ENCODE measurements at places on chromosomes 5 and 9.

GRCh38 chr5:66671305-66671704 is 75.1 kb downstream of the MAST4 start:
- no peaks in the 10 kb centered on the region for H3K4me1 ChIP-seq
- H3K4me3 ChIP-seq, result no peak overlapping the region
- H3K27ac ChIP-seq, result no peak overlapping the region
- H3K36me3 ChIP-seq, result no peaks in the 10 kb centered on the region
- DNase-seq, result no peak

GRCh38 chr9:35659340-35659739 is 1.2 kb downstream of the CCDC107 start:
- peak overlapping the region; percentile 85 for H3K4me3 ChIP-seq
- H3K4me1 ChIP-seq, result peaks cover 61% of the 10 kb centered on the region
- peak overlapping the region; percentile 99 for H3K27ac ChIP-seq
- H3K36me3 ChIP-seq, result peaks cover 11% of the 10 kb centered on the region
- no peaks in the 10 kb centered on the region for H3K27me3 ChIP-seq

- H3K27me3 ChIP-seq, result peaks cover 4% of the 10 kb centered on the region
- no peaks in the 10 kb centered on the region for H3K4me1 ChIP-seq
- no peak overlapping the region for H3K27ac ChIP-seq
- no peaks in the 10 kb centered on the region for H3K36me3 ChIP-seq
Observed at GRCh38 chr5:74143151-74143550, 497.4 kb downstream of the ENC1 start.

GRCh38 chr9:37413311-37413710 is 9.2 kb upstream of the GRHPR start:
- H3K4me1 ChIP-seq, result peaks cover 19% of the 10 kb centered on the region
- DNase-seq, result no peak
- H3K27ac ChIP-seq, result no peak overlapping the region
- H3K27me3 ChIP-seq, result no peaks in the 10 kb centered on the region
- H3K4me3 ChIP-seq, result no peak overlapping the region

GRCh38 chr9:114178756-114179450 is 23.6 kb downstream of the COL27A1 start:
- DNase-seq, result no peak
- H3K36me3 ChIP-seq, result no peaks in the 10 kb centered on the region
- H3K4me1 ChIP-seq, result no peaks in the 10 kb centered on the region
- no peak overlapping the region for H3K27ac ChIP-seq

- no peaks in the 10 kb centered on the region for H3K36me3 ChIP-seq
- no peak overlapping the region for H3K4me3 ChIP-seq
Observed at GRCh38 chr9:117412006-117412715, 2.7 kb downstream of the ASTN2 start.

DNA sequence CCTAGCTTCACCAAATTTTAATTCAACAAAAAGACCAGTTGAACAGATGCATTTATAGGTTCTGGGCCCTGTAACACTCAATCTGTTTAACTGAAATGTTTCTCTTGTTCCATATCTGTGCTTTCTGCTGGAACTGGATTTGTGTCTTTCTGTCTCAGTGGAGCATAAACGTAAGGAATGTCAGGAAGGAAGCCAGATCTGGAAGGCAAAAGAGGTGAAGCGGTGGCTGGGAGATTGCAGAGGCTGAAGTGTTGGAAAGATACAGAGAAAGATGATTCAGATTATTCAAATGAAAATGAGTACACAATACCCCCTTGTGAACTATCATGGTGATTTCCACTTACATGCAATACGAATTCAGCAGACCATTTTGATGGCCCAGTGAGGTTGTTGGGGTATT is 406.8 kb downstream of the BRINP1 start:
- H3K36me3 ChIP-seq, result no peaks in the 10 kb centered on the region
- DNase-seq, result no peak
- H3K27me3 ChIP-seq, result no peaks in the 10 kb centered on the region
- H3K4me3 ChIP-seq, result no peak overlapping the region
- no peaks in the 10 kb centered on the region for H3K4me1 ChIP-seq
- H3K27ac ChIP-seq, result no peak overlapping the region

- H3K27ac ChIP-seq, result no peak overlapping the region
- H3K4me1 ChIP-seq, result no peaks in the 10 kb centered on the region
- no peak overlapping the region for H3K4me3 ChIP-seq
- no peaks in the 10 kb centered on the region for H3K27me3 ChIP-seq
Observed at GRCh38 chr5:40981420-40981819, 72.1 kb downstream of the C7 start.

- peak overlapping the region; percentile 99 for H3K27ac ChIP-seq
- DNase-seq, result peak; percentile 85
- H3K4me1 ChIP-seq, result peaks cover 38% of the 10 kb centered on the region
- no peaks in the 10 kb centered on the region for H3K36me3 ChIP-seq
Observed at GRCh38 chr5:42951293-42951840, 88.8 kb downstream of the ANXA2R start.

- no peak for DNase-seq
- no peaks in the 10 kb centered on the region for H3K27me3 ChIP-seq
- no peaks in the 10 kb centered on the region for H3K4me1 ChIP-seq
- no peak overlapping the region for H3K4me3 ChIP-seq
- H3K36me3 ChIP-seq, result no peaks in the 10 kb centered on the region
- no peak overlapping the region for H3K27ac ChIP-seq
Observed at GRCh38 chr5:32777733-32778132, 66.6 kb downstream of the NPR3 start.

DNA sequence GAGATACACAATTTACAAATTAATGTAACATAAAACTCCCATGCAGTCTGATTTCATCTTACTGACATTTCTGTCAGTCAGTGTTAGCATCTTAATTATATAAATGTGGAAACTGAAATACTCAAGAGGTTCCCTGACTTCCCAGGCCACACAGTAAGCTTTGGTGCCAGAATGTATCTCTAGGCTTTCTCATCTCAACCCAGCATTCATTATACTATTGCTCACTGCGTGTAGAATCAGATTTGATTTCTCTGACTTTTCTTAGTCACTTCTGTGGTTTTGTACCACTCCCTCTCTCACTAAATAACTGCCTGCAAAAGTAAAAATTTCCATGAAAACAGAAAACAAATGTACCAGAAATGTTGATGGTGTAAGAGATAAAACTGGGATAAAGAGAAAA is 31.7 kb upstream of the CDKN2B start:
- H3K4me1 ChIP-seq, result no peaks in the 10 kb centered on the region
- H3K4me3 ChIP-seq, result no peak overlapping the region
- H3K27me3 ChIP-seq, result no peaks in the 10 kb centered on the region
- no peak for DNase-seq

DNA sequence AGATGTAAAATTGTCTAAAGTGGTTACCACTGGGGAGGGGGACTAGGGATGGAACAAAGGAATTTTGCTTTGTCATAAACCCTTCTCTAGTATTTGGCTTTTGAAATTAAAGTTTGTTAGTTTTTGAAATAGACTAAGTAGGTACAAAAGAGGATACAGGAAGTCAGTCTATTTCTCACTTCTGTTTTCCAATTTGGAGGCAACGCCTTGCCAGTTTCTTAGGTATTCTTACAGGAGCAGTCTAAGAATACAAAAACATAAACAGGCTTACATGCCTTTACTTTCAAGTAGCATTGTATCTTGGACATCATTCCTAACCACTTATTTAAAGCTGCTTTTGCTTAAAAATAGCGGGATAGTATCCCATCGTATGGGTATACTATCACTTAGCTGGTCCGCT is 34.4 kb downstream of the ALG2 start:
- H3K36me3 ChIP-seq, result no peaks in the 10 kb centered on the region
- no peak overlapping the region for H3K4me3 ChIP-seq
- DNase-seq, result no peak
- H3K27me3 ChIP-seq, result peaks cover 3% of the 10 kb centered on the region
- H3K27ac ChIP-seq, result no peak overlapping the region
- peaks cover 5% of the 10 kb centered on the region for H3K4me1 ChIP-seq

GRCh38 chr5:86623785-86624483 is 6.2 kb downstream of the COX7C start:
- peaks cover 39% of the 10 kb centered on the region for H3K36me3 ChIP-seq
- H3K27ac ChIP-seq, result no peak overlapping the region
- no peak overlapping the region for H3K4me3 ChIP-seq
- peaks cover 8% of the 10 kb centered on the region for H3K4me1 ChIP-seq

- no peak overlapping the region for H3K4me3 ChIP-seq
- peaks cover 9% of the 10 kb centered on the region for H3K4me1 ChIP-seq
- H3K27me3 ChIP-seq, result no peaks in the 10 kb centered on the region
- no peaks in the 10 kb centered on the region for H3K36me3 ChIP-seq
Observed at GRCh38 chr9:112338561-112338960, 5.1 kb upstream of the PTBP3 start.

- no peaks in the 10 kb centered on the region for H3K36me3 ChIP-seq
- no peak overlapping the region for H3K4me3 ChIP-seq
- H3K27ac ChIP-seq, result no peak overlapping the region
- no peaks in the 10 kb centered on the region for H3K27me3 ChIP-seq
- DNase-seq, result no peak
- no peaks in the 10 kb centered on the region for H3K4me1 ChIP-seq
Observed at GRCh38 chr5:107232788-107233187, 437.9 kb downstream of the EFNA5 start.

DNA sequence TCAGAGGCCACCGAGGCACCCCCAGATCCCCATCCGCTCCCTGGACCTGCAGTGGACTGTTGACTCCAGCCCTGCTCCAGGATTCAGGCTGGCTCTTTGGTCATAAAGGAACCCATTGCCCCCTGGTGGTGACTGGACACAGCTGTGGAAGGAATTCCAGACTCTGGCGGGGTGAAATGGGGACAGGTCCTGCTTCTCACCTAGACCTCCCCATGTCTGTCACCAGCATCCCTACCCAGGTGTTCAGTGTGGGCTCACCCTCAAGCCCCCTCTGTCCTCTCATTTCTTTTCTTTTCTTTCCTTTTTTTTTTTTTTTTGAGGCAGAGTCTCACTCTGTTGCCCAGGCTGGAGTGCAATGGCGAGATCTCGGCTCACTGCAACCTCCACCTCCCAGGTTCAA is 25.5 kb upstream of the STXBP1 start:
- H3K4me3 ChIP-seq, result no peak overlapping the region
- peaks cover 8% of the 10 kb centered on the region for H3K27me3 ChIP-seq
- DNase-seq, result peak; percentile 69
- no peak overlapping the region for H3K27ac ChIP-seq

GRCh38 chr9:3868012-3868411 is 342.2 kb upstream of the RFX3 start:
- no peak overlapping the region for H3K4me3 ChIP-seq
- no peak for DNase-seq
- no peaks in the 10 kb centered on the region for H3K36me3 ChIP-seq
- no peaks in the 10 kb centered on the region for H3K4me1 ChIP-seq
- H3K27ac ChIP-seq, result no peak overlapping the region
- peaks cover 3% of the 10 kb centered on the region for H3K27me3 ChIP-seq

DNA sequence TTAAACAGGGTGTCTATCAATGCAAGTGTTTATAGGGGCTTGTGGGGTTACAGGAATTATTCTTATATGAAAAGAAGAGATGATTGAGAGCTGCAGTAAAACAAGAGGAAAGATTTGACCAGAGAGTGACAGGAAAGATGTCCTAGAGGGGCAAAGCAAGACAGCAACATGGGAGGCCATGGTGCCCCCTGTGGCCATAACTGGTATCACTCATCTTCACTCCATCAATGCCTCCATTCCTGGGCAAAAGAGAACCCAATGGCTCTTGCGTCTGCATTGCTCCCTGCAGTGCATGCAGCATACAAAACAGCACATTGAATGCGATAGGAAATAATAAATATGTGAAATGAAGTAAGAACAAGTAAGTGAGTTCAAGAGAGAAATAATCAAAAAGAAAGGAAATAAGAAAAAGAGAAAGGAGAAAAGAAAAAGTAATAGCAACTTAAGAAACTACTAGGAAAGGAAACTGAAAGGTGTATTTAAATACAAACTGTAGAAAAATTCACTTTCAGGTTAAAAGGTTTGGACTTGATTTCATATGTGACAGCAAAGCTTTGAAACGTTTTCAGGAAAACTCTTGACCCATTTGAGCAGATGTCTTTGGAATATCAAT is 206.6 kb downstream of the SEMA5A start:
- H3K27ac ChIP-seq, result no peak overlapping the region
- no peaks in the 10 kb centered on the region for H3K36me3 ChIP-seq
- no peaks in the 10 kb centered on the region for H3K27me3 ChIP-seq
- H3K4me3 ChIP-seq, result no peak overlapping the region
- H3K4me1 ChIP-seq, result no peaks in the 10 kb centered on the region

GRCh38 chr9:89154651-89155336 is 23.8 kb downstream of the SHC3 start:
- H3K27me3 ChIP-seq, result peaks cover 3% of the 10 kb centered on the region
- no peak for DNase-seq
- no peaks in the 10 kb centered on the region for H3K36me3 ChIP-seq
- H3K27ac ChIP-seq, result no peak overlapping the region

DNA sequence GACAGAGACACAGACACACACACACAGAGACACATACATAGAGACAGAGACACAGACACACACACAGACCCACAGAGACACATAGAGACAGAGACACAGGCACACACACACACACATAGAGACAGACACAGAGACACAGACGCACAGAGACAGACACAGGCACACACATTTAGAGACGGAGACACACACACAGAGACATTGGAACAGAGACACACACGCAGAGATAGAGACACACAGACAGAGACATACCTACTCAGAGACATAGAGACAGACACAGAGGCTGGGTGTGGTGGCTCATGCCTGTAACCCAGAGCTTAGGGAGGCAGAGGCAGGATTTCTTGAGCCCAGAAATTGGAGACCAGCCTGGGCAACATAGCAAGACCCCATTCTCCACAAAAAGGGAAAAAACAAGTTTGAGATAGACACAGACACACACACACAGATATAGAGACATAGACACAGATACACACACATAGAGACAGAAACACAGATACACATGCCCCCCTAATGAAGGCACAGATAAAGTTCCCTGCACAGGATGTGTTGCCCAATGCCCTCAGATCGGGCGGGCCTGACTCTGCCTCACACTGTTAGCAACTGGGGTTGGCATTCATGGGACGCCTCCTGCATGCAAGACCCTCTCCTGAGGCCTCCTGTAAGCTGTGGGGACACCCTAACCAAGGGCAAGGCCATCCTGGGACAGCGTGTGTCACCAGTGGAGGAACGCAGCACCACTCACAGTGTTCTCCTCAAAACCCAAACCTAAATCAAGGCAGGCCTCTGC is 3.3 kb upstream of the RALGDS start:
- peak overlapping the region; percentile 26 for H3K4me3 ChIP-seq
- no peaks in the 10 kb centered on the region for H3K27me3 ChIP-seq
- peaks cover 85% of the 10 kb centered on the region for H3K4me1 ChIP-seq

Data from CD4-positive, CD25-positive, alpha-beta regulatory T cell (primary cell).